CD4-positive, alpha-beta T cell treated with Interleukin-15 for 4 hours (primary cell): ENCODE measurements at places on chromosomes 16 and 17.
A peak's percentile ranks its signal among the peaks of the same experiment; 100 is the strongest.

DNA sequence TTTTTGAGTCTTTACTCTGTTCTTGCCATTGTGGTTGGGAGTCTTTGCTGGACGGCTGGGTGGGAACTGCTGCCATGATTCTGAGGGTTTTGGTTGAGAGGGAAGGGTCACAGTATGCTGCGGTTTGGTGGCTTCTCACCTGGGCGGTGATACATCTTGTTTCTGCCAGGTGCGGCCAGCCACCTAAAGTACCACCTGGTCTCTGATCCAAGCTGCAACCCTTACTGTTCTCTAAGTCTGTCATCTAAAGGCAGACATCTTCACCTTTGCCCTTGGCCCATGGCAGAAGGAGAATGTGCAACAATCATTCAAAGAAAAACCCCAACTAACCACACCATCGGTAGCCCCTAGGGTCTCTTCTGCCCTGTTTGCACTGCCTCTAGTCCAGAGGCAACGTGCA is 19.6 kb upstream of the MPO start:
- DNase-seq, result no peak

DNA sequence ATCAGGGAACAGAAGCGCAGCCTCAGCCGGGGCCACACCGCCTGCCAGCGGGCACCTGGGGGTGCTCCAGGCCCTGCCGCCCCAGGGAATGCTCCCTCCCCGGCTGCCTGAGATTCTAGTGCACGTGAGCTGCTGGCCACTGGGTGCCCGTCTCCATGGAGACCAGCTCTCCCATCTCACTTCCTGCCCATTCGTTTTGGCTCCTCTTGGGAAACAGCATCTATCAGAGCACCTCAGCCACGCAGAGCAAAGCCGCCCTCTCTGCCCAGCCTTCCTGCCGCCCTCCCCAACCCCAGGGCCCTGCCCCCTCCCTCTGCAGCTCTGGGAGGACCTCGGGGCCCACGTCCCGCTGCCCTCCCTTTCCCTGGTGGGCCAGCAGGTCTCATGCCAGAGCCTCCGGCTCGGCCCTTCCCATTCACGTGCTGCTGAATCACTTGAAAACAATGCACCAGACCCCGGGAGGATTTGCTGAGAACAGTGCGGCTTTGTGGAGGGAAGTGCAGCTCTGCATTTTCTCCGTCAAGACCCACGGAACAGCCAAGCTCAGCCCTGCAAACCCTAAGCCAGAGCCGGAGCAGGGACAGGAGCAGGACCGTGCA is 19.4 kb downstream of the CEP295NL start:
- DNase-seq, result no peak

DNA sequence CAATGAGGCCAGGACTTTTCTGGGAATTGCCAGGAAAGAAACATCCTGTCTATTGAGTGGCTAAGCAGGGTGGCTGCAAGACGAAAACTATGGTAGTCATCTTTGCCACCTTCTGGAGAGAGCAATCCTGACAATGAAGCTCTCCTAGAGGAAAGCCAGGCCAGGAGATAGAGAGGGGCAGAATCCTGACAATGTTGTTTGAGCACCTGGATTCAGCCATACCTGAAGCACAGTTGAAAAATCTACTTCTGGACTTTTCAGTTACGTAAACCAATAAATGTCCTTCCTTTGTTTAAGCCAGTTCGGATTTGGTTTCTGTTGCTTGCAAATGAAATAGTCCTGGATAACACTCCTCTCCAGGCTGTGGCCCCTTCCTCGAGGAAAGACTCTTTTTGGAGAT is 9.4 kb downstream of the P2RX1 start:
- DNase-seq, result no peak

- DNase-seq, result peak; percentile 12
Measured at GRCh38 chr16:81752225-81752875, 26.7 kb upstream of the PLCG2 start.

GRCh38 chr17:64628641-64629040 is 33.5 kb downstream of the SMURF2 start:
- DNase-seq, result no peak

GRCh38 chr16:54102888-54103866 is 183.4 kb downstream of the IRX3 start:
- DNase-seq, result no peak

DNA sequence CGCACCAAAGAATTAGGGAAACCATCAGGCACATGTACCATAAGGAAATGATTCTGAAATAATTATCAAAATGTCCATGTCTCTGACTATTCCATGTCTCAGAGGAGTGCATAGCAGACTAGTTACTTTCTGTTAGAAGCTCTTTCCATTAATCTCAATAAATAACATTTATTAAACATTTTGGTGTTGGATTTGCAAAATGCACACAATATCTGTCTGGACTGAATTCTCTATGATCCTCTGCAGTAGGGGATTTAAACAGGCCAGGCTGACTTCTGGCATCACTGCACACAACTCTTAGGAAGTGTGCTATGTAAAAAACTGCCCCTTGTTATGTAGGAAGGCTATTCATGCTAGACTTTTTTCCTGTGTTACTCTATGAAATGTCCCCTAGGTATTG is 283.3 kb upstream of the CDH5 start:
- no peak for DNase-seq

GRCh38 chr17:45973946-45974859 is 24.8 kb upstream of the STH start:
- no peak for DNase-seq

- no peak for DNase-seq
Measured at GRCh38 chr17:55540414-55541091, 29.3 kb upstream of the SMIM36 start.

- DNase-seq, result no peak
Measured at GRCh38 chr17:48198950-48199541, 91.5 kb downstream of the SNX11 start.

DNA sequence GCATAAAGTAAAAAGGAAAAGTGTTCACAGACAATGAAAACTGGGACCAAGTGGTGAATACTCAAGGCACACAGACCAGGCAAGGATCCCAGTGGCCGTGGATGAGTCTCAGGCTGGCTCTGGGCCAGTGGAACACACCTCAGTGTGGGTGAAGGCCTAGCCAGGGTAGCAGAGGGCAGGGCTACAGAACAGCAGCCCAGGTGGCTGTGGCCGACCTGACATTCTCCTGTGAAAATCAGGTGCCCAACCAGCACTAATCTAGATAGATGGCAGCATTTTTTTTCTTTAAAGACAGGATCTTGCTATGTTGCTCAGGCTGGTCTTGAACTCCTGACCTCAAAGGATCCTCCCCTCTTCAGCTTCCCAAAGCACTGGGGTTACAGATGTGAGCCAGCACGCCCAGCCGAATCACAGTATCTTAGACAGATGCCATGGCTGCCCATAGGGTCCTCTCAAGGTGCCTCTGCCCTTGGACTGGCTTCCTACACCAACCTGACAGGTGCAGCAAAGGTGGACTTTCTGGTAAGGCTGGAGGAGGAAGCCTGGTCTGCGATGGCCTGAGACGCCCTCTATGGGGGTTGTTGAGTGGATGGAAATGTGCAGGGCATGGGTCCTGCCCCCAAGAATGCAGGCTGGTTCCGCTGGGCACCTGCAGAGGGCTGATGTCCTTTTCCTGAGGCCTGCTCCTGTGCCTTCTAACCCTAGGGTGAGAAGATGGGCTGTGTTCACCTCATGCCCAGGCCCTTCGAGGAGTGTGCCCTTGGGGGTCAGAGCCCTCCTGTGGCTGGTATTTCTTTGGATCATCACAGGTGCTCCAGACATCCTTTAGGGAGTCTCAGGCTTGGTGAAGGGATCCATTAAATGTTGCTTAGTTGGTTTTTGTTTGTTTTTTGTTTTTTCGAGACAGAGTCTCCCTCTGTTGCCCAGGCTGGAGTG is 3.8 kb upstream of the P4HB start:
- DNase-seq, result no peak

GRCh38 chr17:66445229-66445628 is 142.8 kb downstream of the PRKCA start:
- no peak for DNase-seq

DNA sequence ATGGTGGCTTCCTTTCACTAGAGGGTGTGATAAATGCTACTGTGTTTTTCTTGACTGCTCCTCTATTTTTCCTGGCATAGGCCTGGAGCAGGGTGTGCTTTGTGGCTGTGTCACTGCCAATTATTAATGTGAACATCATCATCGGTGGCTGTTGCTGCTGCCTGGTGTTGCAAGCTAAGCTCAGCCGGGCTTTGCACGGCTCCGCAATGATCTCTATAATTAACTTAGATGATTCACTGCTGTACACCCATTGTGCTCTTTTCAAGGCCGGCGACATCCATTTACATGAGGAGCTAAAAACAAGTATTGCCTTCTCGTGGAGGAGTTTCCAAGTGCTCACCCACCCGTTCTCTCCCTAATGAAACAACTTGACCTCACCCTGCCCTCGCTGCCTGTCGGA is 160.1 kb upstream of the IRX3 start:
- no peak for DNase-seq

DNA sequence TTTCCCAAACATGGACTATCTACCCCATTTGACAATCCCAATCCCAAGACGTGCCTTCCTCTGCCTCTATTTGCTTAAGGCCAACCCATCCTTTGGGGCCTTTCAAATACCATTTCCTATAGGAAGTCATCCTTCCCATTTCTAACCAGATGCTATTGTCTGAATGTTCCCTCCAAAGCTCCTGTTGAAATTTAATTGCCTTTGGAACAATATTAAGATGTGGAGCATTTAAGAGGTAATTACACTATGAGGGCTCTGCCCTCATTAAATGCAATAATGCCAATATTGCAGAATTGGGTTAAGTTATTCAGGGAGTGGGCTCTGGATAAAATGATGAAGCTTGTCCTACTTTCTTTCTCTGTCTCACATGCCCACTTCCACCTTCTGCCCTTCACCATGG is 125.4 kb downstream of the ASIC2 start:
- no peak for DNase-seq

GRCh38 chr17:46908068-46908737 is 14.8 kb upstream of the GOSR2 start:
- no peak for DNase-seq

GRCh38 chr17:13024016-13024415 is 6.2 kb upstream of the ELAC2 start:
- DNase-seq, result no peak

DNA sequence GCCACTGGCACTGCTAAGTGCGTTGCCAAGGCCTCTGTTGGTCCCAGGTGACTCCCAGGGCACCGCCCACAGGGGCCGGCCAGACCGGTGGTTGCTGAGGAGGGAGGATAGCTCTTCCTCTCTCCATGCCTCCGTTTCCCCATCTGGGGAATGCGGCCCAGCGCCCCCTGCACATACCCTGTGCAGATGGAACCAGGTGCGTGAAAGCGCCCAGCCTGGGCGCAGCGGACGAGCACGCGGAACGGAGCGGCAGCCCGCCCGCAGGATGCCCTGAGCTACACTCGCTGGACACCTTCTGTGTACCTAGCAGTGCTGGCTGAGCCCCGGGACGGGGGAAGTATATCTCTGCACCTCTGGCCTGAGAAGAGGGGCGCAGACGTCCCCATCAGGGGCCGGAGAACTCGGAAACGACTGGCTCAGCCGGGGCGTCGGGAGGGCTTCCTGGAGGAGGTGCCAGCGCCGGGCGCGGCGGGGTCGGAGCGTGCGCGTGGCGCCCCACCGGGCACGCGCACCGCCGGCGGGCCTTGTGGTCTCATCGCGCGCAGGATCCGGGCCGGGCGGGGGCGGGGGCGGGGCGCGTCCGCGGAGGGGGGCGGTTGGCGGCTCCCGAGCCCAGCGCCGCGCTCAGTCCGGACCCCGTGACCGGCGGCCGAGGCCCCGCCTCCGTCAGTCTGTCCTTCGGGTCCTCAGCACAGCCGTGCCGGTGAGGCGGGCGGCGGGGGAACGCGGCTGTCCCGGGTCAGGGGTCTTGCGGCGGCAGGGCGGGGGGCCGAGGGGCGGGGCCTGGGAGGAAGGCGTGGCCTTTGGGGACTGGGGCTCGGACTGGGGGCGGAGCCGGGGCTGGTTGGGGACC is at the start of the genes CCDC78 and HAGHL:
Gene CCDC78, minus strand, starts transcription at position 6 of the 853 bp plus-strand sequence. CDS start 76 bp downstream, outside the sequence.
Gene HAGHL, plus strand, starts transcription at position 669 of the 853 bp plus-strand sequence. CDS start 404 bp downstream, outside the sequence.
- DNase-seq, result peak; percentile 57

GRCh38 chr17:81902023-81902652 is at the start of gene NPB:
Gene NPB (plus strand): TSS chr17:81902238. CDS start chr17:81902278, 40 bp downstream.
- DNase-seq, result no peak

GRCh38 chr17:34420254-34420766 is 57.3 kb upstream of the CCL1 start:
- DNase-seq, result peak; percentile 60

GRCh38 chr16:5252791-5253190 is 155.2 kb upstream of the EEF2KMT start:
- DNase-seq, result no peak

GRCh38 chr17:17356149-17356930 is 53.2 kb downstream of the NT5M start:
- DNase-seq, result peak; percentile 68

GRCh38 chr17:79214940-79215604 is 140.4 kb downstream of the ENGASE start:
- no peak for DNase-seq

GRCh38 chr17:39757931-39758873 is 20.5 kb downstream of the GRB7 start:
- peak; percentile 90 for DNase-seq

DNA sequence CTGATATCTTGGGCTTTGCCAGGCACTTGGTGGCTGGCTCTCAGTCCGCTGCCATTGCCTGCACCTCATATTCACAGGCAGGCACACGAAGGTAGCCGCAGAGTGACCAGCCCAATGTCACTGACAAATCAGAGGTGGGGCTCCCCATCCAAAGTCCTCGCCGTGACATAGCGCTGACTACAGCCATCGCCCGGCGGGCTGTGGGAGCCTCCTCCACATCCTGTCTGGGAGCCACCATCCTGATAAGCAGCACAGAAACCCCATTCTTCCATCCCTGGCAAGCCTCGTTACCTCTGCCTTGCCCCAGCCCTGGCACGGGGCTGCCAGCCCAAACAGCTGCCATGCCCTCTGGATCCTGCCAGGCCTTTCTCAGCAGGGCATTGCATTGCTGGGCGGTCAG is 437.8 kb downstream of the SLC39A11 start:
- DNase-seq, result no peak

GRCh38 chr16:8796469-8797363 is 723 bp downstream of the TMEM186 start:
- DNase-seq, result no peak

DNA sequence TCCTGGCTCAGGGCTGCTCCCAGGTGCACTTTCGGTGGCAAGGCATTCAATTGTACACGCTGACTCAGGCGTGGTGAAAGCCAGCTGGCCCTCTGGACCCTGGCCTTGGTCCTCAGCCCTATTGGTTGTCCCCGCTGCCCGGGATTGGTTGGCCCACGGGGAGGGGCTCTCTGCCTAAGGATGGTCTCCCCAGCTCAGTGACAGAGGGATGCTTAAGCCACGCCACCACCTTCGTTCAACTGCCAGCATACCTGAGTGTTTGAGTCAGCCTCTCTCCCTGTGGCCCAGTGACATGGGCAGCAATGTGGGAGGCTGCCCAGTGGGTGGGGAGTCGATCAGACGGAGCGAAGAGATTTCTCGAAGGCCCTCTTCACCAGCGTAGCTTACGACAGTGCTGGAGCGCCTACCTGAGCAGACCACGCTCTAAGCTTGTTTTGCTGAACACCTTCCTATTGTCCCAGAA is 30.3 kb downstream of the IRF8 start:
- no peak for DNase-seq

GRCh38 chr17:4487820-4488716 is 10.6 kb upstream of the SPNS2 start:
- no peak for DNase-seq

GRCh38 chr16:88721815-88722755 is 15.8 kb downstream of the CTU2 start:
- no peak for DNase-seq
